Neural crest cell (in vitro differentiated cells): ENCODE measurements at places on chromosomes 7 and 10. TPM values are rescaled to one million over a fixed set of nuclear protein-coding genes. Genes with fewer than 3 reads are reported as not detected.

The CTAGE15 gene
- total RNA-seq: not detected in 2 replicates

The OR2A7 gene
- 0.33 and 0.41 TPM in 2 replicates for total RNA-seq

The ANKRD30A gene
- not detected in 2 replicates for total RNA-seq

The GCK gene
- total RNA-seq: 0.42 and 0.52 TPM in 2 replicates

The CLDN4 gene
- total RNA-seq: 0.34 and 0.47 TPM in 2 replicates

The FAM25G gene
- total RNA-seq: not detected in 2 replicates

The RADIL gene
- 12.2 and 13.8 TPM in 2 replicates for total RNA-seq

- no peak for DNase-seq
Measured at GRCh38 chr7:22542254-22542653, 42.3 kb upstream of the STEAP1B start.

GRCh38 chr10:69815104-69815503 lies 13.4 kb downstream of the COL13A1 start:
- no peak for DNase-seq

GRCh38 chr7:46059308-46060020 lies 138.4 kb upstream of the IGFBP3 start:
- DNase-seq: no peak

- DNase-seq: no peak
Measured at GRCh38 chr7:151455690-151456089, 15.7 kb upstream of the CRYGN start.

- no peak for DNase-seq
Measured at GRCh38 chr10:90862908-90863514, 5.2 kb upstream of the HTR7 start.

- no peak for DNase-seq
Measured at GRCh38 chr7:45660901-45661211, 86.7 kb downstream of the ADCY1 start.

DNA sequence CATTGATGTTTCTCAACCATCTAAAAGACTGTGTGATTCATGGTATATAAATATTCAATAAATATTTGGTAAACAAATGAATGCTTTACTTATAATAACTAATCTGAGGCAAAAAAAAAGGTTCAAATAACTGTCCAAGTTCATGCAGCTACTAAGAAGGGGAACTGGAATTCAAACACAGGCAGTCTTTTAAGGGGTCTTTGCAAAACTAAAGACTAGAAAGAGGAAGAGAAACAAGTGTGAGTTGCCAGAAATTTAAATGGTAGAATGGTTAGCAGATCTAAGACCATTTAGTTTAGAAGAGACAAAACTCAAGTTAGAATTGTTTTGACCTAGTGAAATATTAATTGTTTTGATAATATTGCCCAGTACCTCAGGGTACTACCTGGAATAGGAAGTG lies 642.0 kb upstream of the LRRN3 start:
- no peak for DNase-seq

DNA sequence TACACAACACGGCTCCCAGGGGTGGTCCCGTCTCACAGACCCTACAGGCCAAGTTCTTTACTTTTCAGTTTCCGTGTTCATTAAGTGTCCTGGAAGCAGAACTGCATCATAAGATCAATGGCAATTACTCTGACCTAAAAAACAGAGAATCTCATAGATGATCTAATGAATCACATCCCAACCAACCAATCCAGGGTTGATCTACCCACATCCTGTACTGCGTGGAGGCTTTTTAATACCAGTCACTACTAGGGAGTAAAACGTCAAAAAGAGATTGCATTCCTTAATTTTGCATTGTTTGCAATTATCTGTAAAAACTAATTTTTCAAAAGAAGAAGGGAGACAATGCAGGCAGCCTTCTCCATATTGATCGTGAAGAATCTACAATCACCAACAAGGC lies 72.6 kb downstream of the PARD3 start:
- DNase-seq: no peak

- DNase-seq: no peak
Measured at GRCh38 chr10:90308223-90308622, 549.6 kb downstream of the HTR7 start.

- no peak for DNase-seq
Measured at GRCh38 chr7:40316176-40316575, 181.4 kb downstream of the SUGCT start.

DNA sequence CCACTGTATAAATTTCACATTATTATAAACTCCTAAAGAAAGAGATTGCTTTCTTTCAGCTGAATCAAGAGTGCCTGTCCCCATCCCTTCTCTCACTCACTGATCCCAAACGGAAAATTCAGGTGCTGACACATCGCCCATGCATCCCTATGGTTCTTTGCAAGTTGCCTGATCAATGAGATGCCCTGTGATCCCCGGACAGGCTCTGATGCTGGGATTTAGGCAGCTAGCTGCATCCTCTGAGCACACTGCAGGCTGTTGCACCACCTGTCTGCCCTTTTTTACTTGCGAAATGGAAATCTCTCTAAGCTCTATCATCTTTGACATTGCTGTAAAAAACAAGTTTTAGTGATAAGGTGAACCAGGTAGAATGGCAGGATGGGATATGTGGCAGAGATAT lies 456.5 kb downstream of the GATA3 start:
- DNase-seq: no peak

- peak; percentile 10 for DNase-seq
Measured at GRCh38 chr10:106711313-106711906, 453.1 kb downstream of the SORCS1 start.

DNA sequence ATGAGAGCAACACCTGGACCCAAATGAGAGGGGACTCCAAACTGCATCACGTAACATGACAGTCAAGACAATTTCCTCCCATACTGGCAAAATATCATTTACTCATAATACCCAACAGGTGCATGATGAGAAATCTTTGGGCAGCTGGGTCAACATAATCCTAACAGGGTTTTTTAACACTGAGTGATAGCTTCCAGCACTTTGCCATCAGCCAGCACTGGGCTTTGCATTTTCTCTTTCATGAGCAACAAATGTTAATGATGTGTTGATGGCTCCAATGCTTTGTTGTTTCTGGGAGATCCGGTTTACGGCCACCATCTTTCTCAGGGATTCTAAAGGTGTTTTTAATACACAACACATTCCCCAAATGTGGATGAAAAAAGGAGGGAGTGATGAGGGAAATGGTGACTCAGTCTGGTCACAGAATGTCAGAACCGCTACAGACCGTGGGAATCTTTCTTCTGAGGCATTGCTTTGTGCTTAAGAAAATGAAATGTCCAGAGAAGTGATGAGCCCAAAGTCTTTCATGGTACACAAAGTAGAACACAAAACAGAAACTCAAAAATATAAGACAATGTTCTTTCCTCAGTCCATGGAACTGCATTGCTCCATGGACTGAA lies 705.7 kb upstream of the IGFBP3 start:
- no peak for DNase-seq

GRCh38 chr7:41107938-41108448 lies 594.9 kb downstream of the INHBA start:
- no peak for DNase-seq

- DNase-seq: no peak
Measured at GRCh38 chr7:20191391-20191869, 25.8 kb downstream of the MACC1 start.

- no peak for DNase-seq
Measured at GRCh38 chr7:142347091-142347490, 89.2 kb upstream of the PRSS58 start.

GRCh38 chr7:40645197-40645596 lies 510.4 kb downstream of the SUGCT start:
- no peak for DNase-seq
